ENCODE measurements at places on chromosomes 12 and 14. TPM values are rescaled to one million over a fixed set of nuclear protein-coding genes. Genes with fewer than 3 reads are reported as not detected.

Gene METTL17
- total RNA-seq, result 77.9 TPM

Gene NUP37
- total RNA-seq, result 62.8 TPM

Gene MYF5
- not detected for total RNA-seq

Gene KRT1
- total RNA-seq, result not detected

Gene TSHR
- total RNA-seq, result not detected

Gene FLRT2
- 2.8 TPM for total RNA-seq

Gene YLPM1
- 82.2 TPM for total RNA-seq

GRCh38 chr12:22275843-22276242 is 58.7 kb downstream of the ST8SIA1 start:
- H3K27me3 ChIP-seq, result no peaks in the 10 kb centered on the region
- no peak overlapping the region for H3K27ac ChIP-seq
- H3K36me3 ChIP-seq, result no peaks in the 10 kb centered on the region
- no peaks in the 10 kb centered on the region for H3K4me1 ChIP-seq

- DNase-seq, result no peak
- H3K27me3 ChIP-seq, result no peaks in the 10 kb centered on the region
- H3K4me1 ChIP-seq, result peaks cover 6% of the 10 kb centered on the region
Observed at GRCh38 chr12:110579535-110580253, 3.4 kb downstream of the PPTC7 start.

DNA sequence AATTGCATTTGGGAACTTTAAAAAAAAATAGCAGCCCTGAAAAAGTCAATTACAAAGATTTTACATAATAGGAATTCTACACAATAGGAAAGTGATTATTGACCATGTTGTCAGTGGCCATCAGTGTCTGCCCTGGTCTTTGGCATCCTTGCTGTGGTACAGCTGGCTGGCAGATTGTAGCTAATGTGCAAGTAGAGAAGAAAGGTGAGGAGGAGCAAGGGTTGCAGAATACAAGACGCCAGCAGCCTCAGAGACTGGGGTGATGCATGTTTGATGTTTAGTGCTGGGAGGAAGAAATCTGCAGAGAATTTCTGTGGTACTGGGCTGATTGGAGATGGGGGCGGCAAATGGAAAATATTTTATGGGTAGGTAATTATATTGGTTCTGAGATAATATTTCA is 322.9 kb downstream of the TMEM117 start:
- no peaks in the 10 kb centered on the region for H3K27me3 ChIP-seq
- H3K4me3 ChIP-seq, result no peak overlapping the region
- H3K36me3 ChIP-seq, result no peaks in the 10 kb centered on the region
- H3K27ac ChIP-seq, result no peak overlapping the region
- DNase-seq, result no peak

DNA sequence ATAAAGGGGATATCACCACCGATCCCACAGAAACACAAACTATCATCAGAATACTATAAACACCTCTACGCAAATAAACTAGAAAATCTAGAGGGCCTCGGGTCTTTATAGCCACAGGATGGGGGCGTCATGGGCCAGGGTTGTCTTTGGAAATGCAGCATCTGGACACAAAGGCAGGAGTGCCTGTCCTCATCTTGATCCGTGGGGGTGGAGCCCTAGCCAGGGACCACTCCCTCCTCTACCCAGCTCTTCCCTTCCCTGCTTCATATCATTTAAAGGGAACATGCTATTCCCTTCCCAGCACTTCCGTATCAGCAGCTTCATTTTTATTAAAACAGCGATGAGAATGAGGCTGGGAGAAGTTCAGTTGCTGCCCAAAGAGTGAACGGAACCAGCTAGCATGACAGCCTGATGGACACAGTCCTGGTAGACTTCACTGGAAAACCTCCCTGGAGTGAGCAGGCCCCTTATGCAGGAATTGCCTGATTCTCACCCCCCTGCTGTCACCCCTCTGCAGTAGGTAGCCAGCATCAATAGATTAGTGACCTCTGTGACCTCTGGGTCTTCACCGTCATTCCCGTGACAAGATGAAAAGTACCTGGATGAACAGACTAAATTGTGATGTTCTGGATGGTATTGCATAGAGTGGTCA is 251.4 kb upstream of the RGS6 start:
- peaks cover 28% of the 10 kb centered on the region for H3K36me3 ChIP-seq
- no peaks in the 10 kb centered on the region for H3K27me3 ChIP-seq
- H3K4me3 ChIP-seq, result no peak overlapping the region
- no peak overlapping the region for H3K27ac ChIP-seq

DNA sequence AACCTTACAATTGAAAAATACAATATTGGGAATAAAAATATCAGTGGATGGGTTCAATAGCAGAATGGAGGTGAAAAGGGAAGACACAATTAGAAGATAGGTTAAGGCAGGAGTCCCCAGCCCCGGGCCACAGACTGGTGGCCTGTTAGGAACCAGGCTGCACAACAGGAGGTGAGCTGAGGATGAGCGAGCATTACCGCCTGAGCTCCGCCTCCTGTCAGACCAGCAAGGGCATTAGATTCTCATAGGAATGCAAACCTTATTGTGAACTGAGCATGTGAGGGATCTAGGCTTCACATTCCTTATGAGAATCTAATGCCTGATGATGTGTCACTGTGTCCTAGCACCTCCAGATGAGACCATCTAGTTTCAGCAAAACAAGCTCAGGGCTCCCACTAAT is 27.3 kb upstream of the ST8SIA1 start:
- no peaks in the 10 kb centered on the region for H3K4me1 ChIP-seq
- H3K36me3 ChIP-seq, result no peaks in the 10 kb centered on the region
- no peak overlapping the region for H3K4me3 ChIP-seq
- DNase-seq, result peak; percentile 71
- no peaks in the 10 kb centered on the region for H3K27me3 ChIP-seq

DNA sequence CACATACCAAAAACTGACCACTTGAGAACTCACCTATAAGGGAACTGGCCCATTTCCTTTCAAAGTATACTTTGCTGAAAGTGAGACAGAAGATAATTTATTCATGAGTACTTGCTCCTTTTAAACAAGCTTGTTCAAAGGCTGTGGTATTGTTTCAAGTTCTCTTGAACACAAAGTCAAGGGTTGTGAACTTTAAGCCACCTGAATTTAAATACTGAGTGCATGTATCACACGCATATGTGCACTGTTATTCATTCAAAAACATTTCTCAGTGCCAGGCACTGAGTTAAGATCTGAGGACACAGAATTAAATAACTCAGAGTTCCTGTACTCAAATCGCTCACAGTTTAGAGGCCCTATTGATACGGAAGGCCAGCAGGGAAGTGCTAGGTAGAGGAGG is 19.1 kb upstream of the LDHB start:
- no peaks in the 10 kb centered on the region for H3K36me3 ChIP-seq
- no peak overlapping the region for H3K27ac ChIP-seq
- DNase-seq, result no peak

DNA sequence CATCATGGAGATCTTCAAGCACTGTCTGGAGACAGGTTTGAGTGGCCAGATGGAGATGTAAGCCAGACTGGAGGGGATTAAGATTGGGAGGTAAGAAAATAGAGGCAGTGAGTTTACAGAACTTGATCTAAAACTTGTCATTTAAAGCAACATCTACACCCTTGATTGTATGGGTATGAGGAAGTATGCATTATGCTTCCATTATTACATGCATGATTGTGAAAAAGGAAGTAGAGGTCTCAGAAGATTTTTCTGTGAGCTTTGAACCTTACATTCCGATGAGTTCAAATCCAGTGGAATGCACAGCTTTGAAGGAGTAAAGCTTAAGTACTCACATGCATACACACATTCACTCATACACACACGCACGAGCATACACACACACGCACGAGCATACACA is 550.8 kb downstream of the MED13L start:
- H3K36me3 ChIP-seq, result no peaks in the 10 kb centered on the region
- no peaks in the 10 kb centered on the region for H3K4me1 ChIP-seq
- DNase-seq, result no peak
- H3K27ac ChIP-seq, result no peak overlapping the region

DNA sequence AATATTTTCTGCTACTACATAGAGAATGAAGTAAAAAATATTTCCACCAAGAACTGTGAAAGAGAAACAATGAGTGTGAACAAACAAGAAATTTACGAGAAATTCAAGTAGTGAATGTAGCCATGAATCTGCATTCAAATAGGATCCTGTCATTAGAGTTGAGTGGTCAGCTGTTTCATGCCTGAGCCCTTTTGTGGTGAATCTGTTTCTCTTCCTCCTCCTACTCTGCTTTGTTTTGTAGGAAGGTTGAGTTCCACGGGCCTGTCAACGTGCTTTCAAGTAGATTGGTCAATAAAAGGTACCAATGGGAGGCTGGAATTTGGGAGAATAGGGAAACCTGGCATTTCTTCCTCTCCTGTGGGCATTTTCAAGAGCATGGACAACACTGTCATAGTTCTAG is 1749.6 kb upstream of the FLRT2 start:
- no peaks in the 10 kb centered on the region for H3K36me3 ChIP-seq
- no peaks in the 10 kb centered on the region for H3K4me1 ChIP-seq
- H3K4me3 ChIP-seq, result no peak overlapping the region
- H3K27ac ChIP-seq, result no peak overlapping the region

GRCh38 chr14:59097681-59098080 is 90.8 kb upstream of the DAAM1 start:
- no peak for DNase-seq
- no peak overlapping the region for H3K4me3 ChIP-seq
- H3K27ac ChIP-seq, result no peak overlapping the region
- no peaks in the 10 kb centered on the region for H3K27me3 ChIP-seq
- H3K36me3 ChIP-seq, result no peaks in the 10 kb centered on the region

GRCh38 chr12:48960834-48961233 is 3.5 kb upstream of the ARF3 start:
- DNase-seq, result no peak
- no peaks in the 10 kb centered on the region for H3K36me3 ChIP-seq
- peaks cover 7% of the 10 kb centered on the region for H3K4me1 ChIP-seq

- no peaks in the 10 kb centered on the region for H3K4me1 ChIP-seq
- peak; percentile 30 for DNase-seq
- H3K4me3 ChIP-seq, result no peak overlapping the region
- peaks cover 17% of the 10 kb centered on the region for H3K36me3 ChIP-seq
- H3K27me3 ChIP-seq, result no peaks in the 10 kb centered on the region
- H3K27ac ChIP-seq, result no peak overlapping the region
Observed at GRCh38 chr12:3097186-3097804, 20.1 kb downstream of the TSPAN9 start.
